Mesenchymal stem cell (in vitro differentiated cells and primary cell): ENCODE measurements at places on chromosomes 16 and 17.

- DNase-seq, result no peak
These were observed 22.2 kb downstream of the HS3ST4 start for GRCh38 chr16:25713785-25714570.

DNA sequence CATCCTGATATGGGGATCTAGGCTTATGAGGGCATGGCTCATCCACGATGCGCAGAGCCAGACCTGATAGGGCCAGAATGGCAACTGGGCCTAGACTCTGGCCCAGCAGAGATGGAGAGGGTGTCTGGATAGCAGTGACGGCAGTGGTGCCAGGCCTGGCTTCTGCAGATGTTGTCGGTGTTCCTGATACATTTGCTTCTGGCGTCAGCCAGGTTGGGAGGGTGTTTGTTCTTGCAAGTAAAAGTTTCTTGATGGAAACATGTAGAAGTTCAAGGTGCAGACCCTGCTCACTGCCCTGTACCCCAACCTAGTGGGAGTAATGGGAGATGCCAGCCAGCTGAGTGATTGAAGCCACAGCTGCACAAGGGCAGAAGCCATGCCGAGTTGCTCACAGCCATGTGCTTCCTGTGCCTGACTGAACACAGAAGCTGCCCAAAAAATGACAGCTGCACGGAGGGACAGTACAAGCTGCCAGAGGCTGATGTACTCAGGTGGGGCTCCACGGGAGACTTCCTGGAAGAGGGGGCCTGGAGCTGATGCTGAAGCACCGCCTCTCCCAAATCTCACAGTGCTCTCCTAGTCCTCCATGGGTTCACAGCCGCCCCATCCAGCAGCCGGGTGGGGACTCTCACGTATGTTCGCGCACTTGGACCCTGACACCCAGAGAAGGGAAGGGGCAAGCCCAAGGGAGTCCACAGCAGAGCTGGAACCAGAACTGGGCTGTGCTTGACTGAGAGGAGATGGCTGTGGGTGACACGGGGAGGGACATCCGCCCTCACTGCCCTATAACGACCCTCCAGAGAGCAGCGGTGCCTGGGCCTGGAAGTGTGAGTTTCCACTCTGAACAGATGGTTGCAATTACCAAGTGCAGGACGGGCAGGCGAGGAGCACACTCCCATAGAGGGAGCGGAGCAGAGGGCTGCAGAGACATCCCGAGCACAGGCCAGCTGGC, 78.7 kb downstream of the N4BP1 start:
- DNase-seq, result no peak

DNA sequence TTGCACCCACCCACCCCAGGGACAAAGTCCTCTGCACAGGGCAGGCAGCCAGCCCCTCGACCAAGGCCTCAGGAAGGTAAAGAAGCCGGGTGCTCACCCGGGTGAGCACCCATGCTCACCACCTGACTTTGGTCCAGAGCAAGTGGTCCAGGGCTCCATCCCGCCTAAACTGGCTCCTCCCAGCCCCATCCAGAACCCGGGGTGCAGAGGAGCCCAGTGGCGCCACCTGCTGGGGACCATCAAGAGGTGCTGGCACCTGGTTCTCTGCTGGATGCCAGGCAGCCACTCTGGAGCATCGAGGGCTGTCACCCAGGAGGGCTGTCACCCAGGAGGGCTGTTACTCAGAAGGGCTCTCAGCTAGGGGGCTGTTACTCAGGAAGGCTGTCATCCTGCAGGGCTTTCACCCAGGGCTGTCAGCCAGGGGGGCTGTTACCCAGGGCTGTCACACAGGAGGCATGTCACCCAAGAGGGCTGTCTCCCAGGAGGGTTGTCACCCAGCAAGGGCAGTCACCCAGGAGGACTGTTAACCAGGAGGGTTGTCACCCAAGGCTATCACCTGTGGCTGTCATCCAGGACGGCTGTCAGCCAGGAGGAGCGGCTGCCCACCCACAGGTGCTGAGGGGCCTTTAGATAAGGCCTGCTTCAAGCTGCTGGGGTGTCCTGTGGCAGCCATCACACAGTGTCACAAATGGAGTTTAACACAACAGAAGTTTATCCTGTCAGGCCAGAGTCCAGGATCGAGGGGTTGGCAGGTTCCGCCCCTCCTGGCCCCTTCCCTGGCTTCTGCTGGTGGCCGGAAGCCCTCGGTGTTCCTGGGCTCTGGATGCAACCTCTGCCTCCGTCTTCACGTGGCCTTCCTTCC, 98.5 kb downstream of the TNFRSF13B start:
- DNase-seq, result peak; percentile 4

- DNase-seq, result no peak
These were observed 21.0 kb downstream of the MYLK3 start for GRCh38 chr16:46727184-46727583.

- no peak for DNase-seq
These were observed 535.2 kb downstream of the RBFOX1 start for GRCh38 chr16:7867831-7868230.

GRCh38 chr16:27561216-27561615, 11.3 kb downstream of the KATNIP start:
- no peak for DNase-seq

DNA sequence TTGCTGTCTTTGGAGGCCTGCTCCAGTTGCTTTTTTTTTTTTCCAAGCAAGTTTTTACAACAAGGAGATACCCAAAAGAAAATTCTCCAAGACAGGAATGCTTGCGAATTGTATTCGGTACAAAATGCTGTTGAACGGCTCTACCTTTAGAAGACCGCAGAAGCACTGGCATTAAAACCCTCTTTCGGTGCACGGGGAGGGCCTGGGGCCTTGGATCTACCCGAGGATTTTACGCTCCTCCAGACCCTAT, 1.3 kb upstream of the HELZ start:
- DNase-seq, result peak; percentile 38

DNA sequence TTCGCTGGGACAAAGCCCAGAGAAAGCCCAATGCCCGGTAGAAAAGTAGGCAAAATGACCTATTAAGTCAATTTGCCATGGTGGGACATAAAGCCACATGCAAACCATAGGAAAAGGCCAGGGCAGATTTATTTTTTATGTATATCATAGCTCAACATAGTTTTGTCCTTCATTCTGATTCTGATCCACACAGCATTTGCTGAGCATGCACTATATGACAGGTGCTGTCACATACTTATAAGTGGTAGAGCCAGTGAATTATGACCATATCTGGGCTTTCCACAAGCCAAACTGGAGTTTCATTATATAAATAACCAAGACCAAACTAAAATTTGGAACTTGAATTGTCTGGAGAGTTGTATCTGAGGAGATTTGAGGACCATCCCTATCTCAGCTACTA, 74.3 kb downstream of the CA10 start:
- no peak for DNase-seq
